ENCODE measurements at places on chromosomes 2 and 18.

DNA sequence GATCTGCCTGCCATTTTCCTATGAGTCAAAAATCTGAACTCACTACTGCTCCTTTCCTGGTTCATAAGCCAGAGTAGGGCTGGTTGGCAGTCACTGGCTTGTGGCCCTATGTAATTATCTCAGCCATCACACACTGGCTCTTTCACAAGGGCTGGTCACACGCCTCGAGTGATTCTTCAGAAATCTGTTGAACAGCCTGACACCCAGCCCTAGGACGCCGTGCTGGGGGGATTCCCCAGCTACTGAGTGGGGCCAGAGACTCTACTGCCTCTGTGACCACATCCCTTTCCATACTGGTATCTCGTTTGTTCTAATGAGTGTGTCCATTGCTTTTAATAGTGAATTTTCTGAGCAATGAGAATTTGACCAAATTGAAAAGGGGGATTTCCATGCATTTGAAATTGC lies 45.8 kb upstream of the RBM44 start:
- peak; percentile 66 for DNase-seq

GRCh38 chr2:157336137-157337010 lies 10.8 kb upstream of the ERMN start:
- no peak for DNase-seq

DNA sequence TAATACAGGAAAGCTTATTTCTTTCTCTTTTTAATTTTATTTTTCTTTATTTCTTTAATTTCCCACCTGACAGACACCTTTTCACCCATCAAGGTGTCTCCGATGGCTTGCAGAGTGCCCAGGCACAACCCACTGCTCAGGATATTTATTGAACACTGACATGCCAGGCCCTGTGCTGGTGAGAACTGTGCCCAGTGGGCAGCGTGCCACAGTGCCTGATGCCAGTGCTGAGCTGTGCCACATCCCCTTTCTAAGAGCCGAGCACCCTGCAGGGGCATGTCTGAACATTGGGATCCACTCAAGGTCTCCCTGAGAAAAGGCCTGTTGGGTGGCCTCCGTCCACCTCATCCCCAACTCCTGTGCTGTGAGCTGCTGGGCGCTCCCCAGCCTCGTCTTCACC lies 158.6 kb upstream of the RAB6C start:
- no peak for DNase-seq

DNA sequence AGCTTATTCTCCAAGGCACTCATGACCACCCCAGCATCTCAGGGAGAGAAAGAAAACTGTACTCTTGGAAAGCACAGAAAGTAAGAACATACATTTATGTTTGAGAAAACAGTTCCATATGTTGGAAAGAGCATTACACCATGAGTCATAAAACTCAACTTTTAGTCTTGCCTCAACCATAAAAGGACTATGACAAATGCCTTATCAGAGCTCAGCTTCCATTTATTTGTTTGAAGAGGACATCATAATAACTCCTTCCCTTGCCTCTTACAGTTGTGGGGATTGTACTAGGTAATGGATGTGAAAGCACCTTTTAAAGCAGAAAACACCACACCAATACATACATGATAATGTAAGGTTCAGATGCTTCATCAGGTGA lies 370.8 kb downstream of the LNPK start:
- DNase-seq = no peak

- no peak for DNase-seq
Observed at GRCh38 chr2:42072349-42073118, 24.7 kb downstream of the PKDCC start.

DNA sequence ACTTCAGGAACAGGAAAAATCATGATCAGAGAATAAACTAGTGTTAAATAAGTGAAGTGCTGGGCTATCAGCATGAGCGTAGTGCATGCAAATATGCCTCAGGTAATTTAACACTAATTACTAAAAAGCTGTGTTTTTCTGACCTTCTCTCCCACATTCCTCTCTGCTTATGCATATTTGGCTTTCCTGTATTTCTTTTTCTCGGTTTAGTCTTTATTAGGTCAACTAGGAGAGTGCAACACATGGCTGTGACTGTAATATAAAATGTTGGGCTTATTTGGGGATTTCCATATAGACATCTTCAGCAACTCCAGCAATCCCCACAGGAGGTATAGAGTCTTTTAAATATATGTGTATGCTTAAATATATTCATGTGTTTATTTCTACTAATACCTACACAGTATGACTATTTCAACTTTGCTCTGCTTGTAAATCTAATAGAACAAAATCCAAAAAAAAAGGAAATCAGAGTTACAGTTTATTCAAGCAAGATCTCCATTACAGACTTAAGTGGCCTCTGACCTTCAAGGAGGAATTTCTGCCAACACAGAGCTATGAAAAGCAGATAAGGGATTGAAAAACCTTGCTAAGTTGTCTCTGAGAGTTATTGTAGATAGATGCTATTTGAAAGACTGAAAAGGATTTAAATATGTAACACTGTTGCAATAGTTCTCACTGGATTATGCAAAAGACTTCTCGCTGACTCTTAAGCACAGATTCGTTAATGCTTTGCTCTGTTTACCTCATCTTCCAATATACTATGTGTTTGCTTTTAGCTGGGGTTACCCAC lies 359.5 kb upstream of the RGPD4 start:
- DNase-seq = no peak

DNA sequence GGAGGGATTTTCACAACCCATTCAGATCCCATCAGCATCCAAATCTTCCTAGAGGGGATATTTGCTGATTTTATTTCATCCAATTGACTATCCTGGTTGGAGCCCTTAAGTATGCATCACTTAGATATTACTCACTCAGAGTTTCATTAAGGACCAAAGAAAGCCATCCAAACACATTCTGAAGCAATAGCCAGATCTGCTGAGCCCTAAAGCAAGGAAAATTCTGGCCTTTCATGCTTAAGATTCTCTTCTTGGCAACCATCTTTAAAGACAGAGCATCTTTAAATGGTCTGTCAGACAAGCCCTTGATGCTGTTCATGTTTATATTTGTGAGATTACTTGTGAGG lies 40.9 kb upstream of the C1D start:
- no peak for DNase-seq

DNA sequence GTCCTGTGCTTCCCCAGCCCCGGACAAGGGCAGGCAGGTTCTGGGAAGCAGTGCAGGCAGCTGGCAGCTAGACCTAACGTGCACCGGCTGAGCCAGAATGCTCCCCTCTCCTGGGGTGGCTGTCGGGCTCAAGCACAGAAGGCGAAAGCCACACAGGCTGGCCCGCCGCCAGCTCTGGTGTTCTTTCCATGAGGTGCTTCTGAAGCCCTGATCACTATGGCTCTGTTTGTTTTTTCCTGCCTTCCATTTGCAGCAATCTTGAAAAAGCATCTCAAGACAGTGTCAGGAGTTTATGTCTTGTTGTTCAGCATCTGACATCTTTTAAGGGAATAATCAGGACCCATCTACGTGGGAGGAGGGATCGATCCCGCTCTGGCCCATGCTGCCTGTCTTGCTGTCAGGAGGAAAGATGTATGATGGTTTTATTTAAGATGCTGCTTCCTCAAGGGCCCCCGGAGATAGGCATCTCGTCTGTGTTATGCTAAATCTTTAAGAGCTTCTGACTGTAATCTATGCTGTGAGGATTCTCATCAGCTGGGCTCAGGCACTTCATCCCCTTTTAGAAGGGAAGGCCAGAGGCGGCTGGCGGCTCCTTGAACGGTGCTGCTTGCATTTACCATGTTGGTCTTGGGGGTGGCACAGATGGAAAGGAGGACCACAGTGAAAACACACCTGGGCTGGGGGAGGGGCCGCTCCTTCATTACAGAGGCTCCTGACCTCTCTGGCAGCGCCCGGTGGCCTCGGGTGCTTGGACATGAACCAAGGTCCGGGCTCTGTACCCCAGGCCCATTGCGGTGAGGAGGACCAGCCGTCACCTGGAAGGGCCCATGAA lies 118.5 kb upstream of the HDAC4 start:
- DNase-seq = no peak

DNA sequence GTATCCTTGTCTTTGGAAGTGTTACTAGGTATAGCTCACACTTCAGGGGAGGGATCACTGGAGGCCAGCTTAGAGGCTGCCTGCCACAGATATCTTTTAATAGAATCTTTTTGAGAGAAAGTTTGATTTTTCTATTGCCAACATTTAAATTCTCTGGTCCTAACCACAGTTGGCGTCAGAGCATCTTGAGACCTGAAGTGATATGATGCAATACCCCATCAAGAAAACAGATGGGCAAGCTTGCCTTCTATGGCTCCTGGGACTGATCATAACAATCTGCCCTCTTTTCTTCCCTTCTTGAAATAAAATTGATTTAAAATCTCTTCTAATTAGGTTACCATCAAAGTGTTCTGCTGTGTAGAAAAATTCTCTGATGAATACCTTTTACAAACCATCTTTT lies 105.5 kb upstream of the ACKR3 start:
- no peak for DNase-seq

DNA sequence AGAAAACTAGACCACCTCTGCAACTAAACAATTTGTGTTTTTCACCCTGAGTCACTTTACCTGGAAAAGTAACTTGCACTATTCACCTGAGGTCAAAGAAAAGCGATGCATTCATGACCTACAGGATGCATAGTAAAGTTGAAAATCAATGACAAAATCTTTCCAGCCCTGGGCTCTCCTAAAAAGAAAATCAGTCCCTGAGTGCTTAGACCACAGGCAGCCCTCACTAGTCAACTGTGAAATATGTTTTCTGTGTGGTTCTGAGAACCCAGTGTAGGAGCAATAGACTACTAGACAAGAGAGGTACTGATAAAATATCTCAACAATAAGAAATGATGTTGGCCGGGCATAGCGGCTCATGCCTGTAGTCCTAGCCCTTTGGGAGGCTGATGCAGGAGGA lies 133.1 kb downstream of the TXNL1 start:
- no peak for DNase-seq

- no peak for DNase-seq
Observed at GRCh38 chr2:32235315-32235714, 29.4 kb downstream of the NLRC4 start.

GRCh38 chr2:41910126-41910525 lies 137.7 kb upstream of the PKDCC start:
- DNase-seq = no peak

DNA sequence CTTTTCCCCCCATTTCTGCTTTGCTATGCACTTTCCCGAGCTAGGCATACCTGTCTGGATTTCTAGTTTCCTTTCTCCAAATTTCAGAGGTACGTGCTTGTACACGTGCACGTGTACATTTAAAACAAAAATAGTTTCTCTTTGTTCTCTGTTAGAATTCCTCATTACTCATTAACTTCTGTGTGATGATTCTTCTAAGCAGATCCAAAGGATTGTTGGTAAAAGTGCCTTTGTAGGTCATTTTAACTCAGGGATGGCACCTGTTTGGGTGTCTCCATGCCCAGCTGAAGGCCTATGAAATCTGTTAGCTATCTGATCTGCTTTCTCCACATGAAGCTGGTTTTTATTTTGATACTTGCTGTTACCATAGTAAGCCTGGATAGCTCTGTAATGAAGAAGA lies 264.3 kb downstream of the LPIN1 start:
- no peak for DNase-seq

DNA sequence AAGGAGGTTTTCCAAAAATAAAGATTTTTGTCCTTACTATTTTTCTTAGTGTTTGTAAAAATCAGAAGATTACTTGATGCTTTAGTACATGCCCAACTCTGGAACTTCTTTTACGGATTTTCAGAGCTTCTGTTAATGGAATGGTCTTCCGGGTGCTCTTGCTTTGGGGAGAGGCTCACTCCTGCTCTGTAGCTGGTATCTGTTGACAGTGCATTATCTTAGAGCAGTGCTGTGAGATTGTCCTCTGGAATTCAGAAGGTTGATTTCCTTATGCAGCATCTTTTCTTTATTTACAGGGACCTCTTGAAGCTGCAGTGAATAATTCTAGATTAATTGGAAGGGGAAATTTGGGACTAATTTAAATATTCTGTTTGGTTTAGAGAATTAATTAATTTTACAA lies 4.6 kb downstream of the MAPRE2 start:
- DNase-seq = no peak

DNA sequence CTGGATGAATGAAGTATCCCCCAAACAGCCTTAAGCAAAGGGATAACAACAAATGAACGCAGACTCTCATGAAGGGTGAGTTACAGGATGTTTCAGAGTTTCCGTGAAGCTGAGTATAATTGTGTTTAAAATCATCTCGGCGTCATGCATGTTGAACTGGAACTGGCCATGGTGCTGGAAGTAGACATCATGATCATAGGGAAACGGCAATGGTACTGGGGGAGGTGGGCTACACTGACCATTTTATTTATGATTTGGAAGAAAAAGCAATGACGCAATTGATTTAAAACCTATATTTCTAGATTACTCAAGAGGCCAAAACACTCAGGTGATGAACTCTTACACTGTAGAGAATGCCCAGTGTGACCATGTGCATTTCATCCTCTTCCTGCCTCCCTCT lies 387.9 kb upstream of the MYT1L start:
- no peak for DNase-seq

DNA sequence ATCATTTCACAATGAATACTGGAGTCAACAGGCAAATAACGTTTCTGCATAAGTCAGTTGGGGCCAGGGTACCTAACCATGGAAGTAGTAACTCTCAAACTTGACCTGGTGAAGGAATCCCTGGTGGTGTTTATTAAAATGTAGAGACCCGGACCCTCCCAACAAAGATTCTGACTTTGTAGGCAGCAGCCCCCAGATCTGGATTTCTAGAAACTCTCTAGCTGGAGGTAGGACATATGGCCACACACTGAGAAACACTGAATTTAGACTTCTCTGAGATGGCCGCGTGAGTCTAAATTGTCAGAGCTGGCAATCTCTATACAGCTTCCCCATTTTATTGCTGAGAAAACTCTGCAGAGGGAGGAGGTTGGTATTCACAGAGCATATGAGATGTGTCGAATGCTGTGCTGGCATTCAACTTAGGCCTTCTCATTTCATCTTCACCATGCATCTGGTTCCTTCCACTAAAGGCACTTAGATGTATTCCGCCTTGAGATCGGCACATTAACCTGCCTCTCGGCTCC lies 278.1 kb downstream of the CYRIA start:
- no peak for DNase-seq

DNA sequence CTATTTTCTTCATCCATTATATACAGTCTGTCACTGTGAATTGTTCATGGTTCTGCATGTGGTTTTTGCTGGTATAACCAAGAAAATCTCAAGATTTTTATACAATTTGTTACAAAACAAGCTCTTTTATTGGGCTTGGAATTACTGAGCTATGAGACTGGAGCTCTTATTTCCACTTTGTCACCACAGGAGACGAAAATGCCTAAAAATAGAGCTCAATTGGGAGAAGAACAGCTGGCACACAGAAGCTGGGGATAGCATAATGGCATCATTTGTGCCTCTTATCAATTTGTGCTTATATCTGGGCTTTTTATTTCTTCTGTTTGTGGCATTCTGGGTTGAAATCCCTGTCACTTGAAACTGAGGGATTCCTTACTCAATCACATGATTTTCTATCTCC lies 219.1 kb downstream of the CALCRL start:
- no peak for DNase-seq
